Activated CD4-positive, alpha-beta T cell treated with anti-CD3 and anti-CD28 coated beads, Interleukin-2, amount 50 U/mL, for 24 hours (primary cell): ENCODE measurements at places on chromosomes 7 and 10.

DNA sequence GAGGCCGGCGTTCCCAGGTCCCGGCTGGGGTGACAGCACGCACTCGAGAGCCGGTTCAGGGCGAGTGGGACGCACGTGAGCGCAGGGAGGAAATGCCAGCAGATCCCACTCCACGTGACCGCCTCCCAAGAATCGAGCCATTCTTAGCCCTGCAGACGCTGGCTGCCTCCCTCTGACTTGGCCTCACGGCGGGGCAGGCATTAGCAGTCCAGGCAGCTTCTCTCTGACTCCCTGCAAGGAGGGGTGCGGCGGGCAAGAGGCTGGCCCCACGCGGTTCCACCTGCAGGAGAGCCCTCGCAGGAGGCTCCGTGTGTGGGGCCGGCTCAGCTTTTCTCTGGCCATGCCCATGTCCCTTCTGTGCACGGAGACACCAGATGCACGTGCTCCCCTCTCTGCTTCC is 10.1 kb downstream of the GPR146 start:
- DNase-seq: no peak

DNA sequence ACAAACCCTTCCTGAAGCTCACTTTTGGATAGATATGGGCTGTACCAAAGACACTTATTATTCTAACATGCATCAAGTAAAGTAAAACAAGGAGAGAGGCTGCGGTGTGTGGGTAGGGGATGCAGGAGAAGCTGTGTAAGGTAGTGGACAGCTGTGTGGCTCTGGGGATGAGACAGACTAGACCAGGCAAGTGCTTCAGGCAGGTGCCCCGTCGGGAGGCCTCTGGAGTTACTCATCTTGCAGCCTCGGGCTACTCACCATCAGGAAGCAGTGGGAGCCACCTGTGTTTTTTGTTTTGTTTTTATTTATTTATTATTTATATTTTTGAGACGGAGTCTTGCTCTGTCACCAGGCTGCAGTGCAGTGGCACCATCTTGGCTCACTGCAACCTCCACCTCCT is 49.3 kb upstream of the NCAPG2 start:
- DNase-seq: no peak

GRCh38 chr7:37394158-37394557 is 54.5 kb downstream of the ELMO1 start:
- DNase-seq: no peak

GRCh38 chr7:30001998-30002397 is 12.4 kb upstream of the SCRN1 start:
- DNase-seq: no peak

DNA sequence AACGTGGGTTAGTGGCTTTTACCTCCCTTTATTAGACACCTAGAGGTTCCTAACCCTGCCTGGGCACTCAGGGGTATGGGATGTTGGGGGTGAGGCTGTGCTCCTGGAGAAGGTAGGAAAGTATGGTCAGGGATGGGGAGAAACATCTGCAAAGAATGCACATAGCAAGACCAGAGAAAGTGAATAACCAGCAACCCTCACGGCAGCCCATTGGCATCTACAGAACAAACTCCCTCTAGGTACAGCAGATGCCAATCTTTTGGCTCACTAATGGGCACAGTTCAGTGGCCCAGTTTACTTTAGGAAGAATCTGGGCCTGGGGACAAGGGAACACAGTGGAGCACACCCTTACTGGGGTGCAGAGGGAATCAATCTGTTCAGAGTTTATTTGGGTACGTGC is 143.9 kb downstream of the JAZF1 start:
- DNase-seq: no peak
